ENCODE measurements at places on chromosomes 1 and 21.

GRCh38 chr1:96104506-96104905 is 617.1 kb upstream of the PTBP2 start:
- no peak for DNase-seq

GRCh38 chr1:18128298-18128697 is 20.7 kb downstream of the IGSF21 start:
- DNase-seq, result no peak

DNA sequence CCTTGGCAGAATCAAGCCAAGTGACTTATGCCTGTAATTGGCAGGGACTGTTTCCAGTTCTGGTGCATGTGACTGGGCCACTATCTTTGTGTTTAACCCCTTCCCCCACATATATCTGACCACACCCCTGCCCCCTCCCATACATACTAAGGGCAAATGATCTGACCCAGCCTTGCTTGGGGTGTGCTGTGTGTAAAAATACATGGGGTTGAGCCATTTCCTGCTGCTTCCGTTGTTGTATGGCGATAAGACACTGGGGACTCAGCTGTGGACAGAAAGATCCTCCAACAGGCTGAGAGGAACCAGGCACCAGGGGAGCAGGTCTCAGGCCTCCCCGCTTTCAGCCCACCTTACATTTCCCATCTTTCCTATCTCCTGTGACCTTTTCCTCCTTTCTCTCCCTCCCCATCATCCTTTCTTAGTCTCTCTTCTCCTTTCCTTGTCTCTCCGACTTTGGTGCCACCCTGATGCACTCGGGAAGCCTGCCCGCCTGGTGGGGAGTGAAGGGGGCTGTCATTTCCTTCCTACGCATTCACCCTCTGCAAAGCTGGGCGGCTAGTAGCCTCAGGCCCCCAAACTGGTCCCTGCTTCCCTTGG is 39.7 kb downstream of the TMCC2 start:
- DNase-seq, result no peak

GRCh38 chr1:214458541-214458940 is 92.9 kb downstream of the PTPN14 start:
- no peak for DNase-seq

DNA sequence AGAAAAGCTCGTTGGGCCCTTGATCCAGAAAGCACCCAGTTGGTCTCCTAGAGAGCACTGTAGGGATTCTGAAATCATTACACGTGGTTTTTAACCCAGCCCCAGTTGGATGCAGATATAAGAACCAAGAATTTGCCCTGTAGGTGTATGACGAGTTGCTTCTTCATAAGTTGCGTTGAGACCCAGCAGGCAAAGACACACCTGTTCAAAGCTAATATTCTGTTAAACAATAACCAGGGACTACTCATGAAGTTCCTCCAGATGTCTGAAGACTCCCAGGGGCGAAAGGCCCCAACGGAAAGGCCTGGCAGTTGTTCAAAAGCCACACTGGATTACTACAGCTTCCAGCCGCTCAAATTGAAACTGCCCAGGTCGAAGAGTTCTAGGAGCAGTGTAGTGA is 88.6 kb upstream of the HNRNPU start:
- DNase-seq, result no peak

DNA sequence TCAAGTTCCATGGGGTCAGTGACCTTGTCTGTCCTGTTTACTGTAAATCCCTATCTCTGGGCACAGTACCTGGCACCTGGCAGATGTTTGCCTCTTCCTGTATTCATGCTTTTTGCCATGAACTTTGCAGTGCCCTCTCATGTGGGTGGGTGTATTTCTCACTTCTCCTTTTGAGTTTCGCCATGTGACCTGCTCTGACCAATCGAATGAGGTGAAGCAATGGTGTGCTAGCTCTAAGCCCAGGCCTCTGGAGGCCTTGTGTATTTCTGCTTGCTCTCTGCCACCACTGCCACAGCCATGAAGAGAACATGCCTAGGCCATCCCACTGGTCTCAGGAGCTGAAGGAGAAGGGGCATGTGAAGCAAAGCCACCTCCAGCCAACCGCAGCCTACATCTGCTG is 185.5 kb upstream of the ZC3H12A start:
- no peak for DNase-seq

All from AG09319 (cell line).